ENCODE measurements at places on chromosomes 6 and 20. TPM values are rescaled to one million over a fixed set of nuclear protein-coding genes. Genes with fewer than 3 reads are reported as not detected.

IYD gene
- total RNA-seq = not detected

TTK gene
- total RNA-seq = 0.80 TPM

ARG1 gene
- 2.6 TPM for total RNA-seq

ULBP3 gene
- 2.9 TPM for total RNA-seq

CCN6 gene
- total RNA-seq = 0.18 TPM
